ENCODE measurements at places on chromosomes 11 and 22.
A peak's percentile ranks its signal among the peaks of the same experiment; 100 is the strongest.

GRCh38 chr11:11574373-11575287 lies 47.2 kb downstream of the GALNT18 start:
- no peak for DNase-seq

- DNase-seq, result no peak
Observed at GRCh38 chr22:17921871-17922821, 102.2 kb downstream of the MICAL3 start.

DNA sequence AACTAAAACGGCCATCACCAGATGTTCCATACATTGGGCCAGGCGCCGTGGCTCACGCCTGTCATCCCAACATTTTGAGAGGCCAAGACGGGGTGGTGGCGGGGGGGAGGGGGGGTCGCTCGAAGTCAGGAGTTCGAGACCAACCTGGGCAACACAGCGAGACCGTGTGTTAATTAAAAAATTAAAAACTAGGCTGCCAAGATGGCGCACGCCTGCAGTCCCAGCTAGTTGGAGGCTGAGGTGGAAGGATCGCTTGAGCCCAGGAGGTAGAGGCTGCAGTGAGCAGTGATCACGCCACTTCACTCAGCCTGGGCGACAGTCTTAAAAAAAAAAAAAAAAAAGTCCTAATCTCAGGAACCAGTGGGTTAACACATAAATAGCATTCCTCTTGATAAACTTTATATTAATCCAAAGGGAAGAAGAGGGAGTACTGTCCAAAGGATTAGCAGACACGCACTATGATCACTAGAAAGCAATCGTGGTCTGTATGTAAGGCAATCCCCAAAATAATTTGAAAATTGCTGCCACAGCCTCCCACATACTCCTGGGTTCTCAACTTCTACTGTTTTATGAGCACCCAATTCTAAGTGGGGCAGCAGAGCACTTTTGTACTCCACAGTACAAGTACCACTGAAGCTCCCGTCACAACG lies 604 bp downstream of the PUS3 start:
- no peak for DNase-seq

DNA sequence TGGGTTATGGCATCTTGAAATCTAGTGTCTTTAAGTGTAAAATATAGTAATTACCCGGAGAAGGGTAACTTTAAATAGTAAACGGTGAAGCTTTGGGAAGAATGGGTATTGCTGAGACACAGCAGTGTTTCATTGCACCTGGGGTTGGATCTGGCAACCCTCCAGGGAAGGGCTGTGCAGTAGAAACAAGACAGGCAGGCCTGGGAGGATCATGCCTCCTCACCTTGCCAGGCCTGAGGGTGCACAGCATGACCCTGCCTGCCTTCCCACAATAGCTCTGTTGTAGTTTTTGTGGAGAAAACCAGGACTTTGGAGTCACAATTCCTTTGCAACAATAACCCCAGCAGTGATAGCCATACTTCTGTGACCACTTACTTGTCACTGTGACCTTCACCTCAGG lies 64.6 kb upstream of the ADSL start:
- no peak for DNase-seq

- no peak for DNase-seq
Observed at GRCh38 chr11:132631989-132632388, 900.3 kb downstream of the OPCML start.

GRCh38 chr22:23302171-23303002 lies 122.1 kb downstream of the BCR start:
- DNase-seq, result no peak

GRCh38 chr11:65305501-65306268 lies 9.0 kb upstream of the CDC42EP2 start:
- DNase-seq, result no peak

DNA sequence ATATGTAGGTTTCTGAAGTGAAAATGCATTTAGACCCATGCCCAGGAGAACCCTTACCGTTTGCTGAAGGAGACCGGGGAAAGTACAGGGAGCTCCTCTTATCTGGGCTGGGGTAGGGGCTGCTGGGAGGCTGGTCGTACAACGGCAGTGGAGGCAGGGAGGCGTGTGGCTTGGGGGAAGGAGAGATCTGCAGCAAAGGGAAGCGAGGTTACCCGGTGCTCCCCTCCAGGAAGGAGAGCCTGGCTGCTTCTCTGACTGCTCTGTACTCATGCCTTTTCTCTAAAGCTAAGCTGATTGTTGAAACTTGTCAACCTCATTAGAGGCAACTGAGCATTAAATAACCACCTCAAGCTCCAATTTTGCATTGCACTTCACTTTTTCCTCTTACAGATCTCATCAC lies 27.2 kb downstream of the ATG16L2 start:
- DNase-seq, result no peak

GRCh38 chr22:35838855-35839576 lies 121.3 kb downstream of the APOL5 start:
- DNase-seq, result peak; percentile 70

GRCh38 chr11:114129142-114129541 lies 69.6 kb downstream of the ZBTB16 start:
- no peak for DNase-seq

DNA sequence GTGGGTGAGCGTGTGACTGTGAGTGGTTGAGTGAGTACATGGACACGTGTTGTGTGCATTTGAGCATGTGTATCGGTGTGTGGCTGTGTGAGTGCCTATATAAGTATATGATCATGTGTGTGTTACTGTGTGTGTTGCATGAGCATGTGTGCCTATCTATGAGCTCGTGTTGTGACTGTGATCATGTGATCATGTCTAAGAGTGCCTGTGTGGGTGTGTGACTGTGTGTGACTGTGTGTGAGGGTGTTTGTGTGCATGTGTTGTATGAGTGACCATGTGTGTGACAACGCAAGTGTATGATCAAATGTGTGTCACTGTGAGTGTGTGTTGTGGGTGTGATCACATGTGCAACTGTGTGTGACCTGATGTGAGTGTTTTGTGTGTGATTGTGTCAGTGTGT lies 88.8 kb downstream of the UBASH3B start:
- no peak for DNase-seq

- DNase-seq, result no peak
Observed at GRCh38 chr11:44377914-44378321, 68.0 kb upstream of the ALX4 start.

- no peak for DNase-seq
Observed at GRCh38 chr22:19641983-19642451, 72.3 kb upstream of the SEPTIN5 start.

DNA sequence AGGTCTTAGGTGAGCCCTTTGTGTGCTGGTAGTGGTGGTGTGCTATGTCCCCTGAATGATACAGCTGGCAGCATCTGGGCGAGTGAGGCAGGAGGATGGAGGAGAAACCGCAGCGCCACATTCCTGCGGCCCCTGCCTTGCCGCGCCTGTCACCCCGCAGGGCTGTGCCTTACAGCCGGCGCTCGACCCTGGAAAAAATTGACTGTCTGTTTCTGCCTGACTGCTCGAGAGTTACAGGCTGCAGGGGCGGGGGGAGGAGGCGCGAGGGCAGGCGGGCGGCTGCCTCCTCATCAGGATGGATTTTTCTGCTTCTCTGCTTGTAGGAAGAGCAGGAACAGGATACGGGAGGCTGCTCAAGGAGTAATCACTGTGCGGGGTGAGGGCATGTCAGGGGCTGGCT lies 443.4 kb downstream of the MIAT start:
- no peak for DNase-seq

DNA sequence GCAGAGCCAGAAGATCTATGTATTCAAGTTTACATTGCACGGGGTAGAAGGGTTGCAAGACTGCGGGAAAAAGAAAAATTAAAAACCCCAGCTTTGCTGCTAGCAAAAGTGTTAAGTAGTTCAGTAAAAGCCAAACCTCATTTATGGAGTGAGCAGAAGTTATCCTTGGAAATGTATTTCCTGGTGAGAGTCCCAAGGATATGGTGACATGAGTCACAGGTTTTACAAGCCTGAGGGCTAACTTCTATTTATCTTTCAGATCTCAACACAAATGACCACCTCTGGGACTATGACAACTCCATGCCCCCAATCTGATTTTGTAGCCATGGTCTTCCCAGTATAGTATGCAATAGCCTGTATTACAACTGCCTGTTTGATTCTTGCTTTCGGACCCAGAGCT lies 26.1 kb downstream of the ABTB2 start:
- no peak for DNase-seq

DNA sequence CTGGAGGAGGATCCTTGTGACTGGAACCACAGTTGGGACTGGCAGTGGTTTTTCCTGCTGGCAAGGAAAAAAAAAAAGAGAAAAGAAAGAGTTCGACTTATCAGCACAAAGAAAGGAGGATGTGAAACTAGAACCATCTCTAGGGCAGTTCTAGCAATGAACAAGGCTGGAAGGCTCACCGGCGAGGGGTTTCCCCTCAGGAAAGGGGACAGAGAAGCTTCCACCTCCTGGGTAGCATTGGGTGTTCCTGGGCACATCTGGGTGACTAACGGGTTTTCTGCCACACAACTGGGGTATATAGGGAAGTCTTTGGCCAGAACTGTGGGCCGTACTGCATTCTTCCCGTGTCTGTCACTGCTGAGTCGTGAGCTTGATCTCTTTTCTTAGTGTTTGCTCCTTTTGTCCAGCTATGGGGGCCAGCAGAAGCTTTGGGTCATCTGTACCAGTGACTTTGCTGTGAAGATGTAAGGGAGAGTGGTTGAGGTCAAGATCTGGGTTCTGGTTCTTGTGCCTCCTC lies 109.4 kb upstream of the OR4B1 start:
- DNase-seq, result peak; percentile 11

DNA sequence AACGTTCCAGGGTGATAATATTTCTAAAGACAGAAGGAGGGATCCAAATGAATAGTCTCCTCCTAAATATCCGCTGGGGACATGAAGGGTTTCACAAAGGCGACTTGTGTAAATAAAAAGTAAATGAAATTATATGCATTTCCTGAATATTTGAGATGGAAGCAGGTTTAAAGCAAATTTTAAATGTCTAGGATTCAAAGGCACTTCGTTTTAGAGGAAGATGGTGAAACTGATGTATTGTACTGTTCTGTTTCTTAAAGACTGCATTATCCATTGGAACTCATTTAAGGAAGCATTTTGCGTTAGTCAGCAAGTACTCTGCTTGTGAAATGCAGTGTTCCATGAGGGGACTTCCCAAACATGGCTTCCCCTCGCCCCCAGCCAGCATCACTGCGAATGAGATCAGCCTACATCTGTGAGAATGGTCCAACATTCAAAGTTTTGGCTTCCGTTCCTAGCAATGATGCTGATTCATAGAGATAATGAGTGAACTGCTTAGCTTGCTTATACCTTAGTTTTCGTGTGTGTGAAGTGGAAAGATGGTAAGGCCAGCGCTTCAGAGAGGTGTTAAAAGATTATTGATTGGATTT lies 1.5 kb downstream of the RAB39A start:
- DNase-seq, result no peak

DNA sequence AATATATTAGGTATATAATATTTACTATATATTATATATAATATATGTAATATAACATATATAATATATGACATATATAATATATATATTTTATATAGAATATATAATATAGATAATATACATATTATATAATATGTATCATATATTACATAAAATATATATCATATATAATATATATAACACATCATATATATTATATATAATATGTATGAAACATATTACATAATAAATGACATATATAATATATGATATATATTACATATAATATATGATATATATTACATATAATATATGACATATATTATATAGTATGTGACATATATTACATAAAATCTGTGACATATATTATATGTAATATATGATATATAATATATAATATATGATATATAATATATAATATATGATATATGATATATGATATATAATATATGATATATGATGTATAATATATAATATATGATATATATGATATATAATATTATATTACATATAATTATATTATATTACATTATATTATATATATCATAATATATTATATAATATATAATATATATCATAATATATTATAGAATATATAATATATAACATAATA lies 119.5 kb upstream of the RIMBP3 start:
- DNase-seq, result no peak

DNA sequence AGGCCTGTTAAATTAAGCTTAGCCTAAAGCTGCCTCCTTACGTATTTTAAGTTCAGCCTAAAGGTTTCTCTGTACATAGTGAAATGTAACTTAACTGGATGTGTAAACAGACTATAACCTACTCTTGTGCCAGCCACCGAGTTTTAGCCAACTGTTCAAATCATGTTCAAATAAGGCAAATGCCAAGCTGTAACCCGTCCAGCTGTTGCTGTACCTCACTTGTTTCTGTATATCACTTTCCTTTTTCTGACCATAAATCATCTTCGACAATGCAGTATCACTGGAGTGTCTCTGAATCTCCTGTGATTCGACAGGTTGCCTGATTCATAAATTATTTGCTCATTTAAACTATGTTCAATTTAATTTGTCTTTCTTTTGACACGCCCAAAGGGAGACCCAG lies 4.0 kb upstream of the PLAAT5 start:
- DNase-seq, result no peak

DNA sequence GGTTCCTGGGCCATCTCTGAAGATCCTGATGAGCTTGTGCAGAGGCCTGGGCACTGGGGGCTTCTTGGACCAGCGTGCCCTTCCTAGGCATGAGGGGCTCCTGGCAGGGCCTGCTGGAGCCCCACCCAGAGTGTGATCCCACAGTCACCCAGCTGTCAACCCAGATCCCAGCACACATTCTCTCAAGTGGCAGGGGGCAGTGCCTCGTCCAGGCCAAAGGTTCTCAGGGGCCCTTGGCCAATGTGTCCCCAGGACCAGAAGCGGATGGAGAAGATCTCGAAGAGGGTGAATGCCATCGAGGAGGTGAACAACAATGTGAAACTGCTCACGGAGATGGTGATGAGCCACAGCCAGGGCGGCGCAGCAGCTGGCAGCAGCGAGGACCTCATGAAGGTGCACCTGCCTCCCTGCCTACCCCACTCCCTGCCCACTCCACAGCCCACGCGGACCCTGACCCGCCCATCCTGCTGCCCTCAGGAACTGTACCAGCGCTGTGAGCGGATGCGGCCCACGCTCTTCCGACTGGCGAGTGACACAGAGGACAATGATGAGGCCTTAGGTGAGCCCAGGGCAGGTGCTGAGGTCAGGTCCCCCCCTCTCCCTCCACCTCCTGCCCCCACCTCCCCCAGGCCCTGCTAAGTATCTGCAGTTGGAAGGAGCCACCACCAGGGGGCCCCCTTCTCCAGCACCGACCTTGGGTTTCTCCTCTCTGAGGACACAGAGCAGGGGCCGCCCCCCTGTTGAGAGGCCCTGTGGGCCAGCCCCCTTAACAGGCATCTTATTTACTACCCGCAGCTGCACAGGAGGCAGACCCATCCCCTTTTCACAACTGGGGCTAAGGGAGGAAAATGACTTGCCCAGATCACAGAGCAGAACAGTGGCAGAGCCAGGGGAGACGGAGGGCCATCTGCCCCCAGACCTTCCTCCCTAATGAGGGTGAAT lies 14.7 kb downstream of the GGA1 start:
- no peak for DNase-seq
